ENCODE measurements at places on chromosomes 6 and 20.

- DNase-seq = no peak
These were observed 47.3 kb upstream of the LRFN2 start for GRCh38 chr6:40634429-40634828.

DNA sequence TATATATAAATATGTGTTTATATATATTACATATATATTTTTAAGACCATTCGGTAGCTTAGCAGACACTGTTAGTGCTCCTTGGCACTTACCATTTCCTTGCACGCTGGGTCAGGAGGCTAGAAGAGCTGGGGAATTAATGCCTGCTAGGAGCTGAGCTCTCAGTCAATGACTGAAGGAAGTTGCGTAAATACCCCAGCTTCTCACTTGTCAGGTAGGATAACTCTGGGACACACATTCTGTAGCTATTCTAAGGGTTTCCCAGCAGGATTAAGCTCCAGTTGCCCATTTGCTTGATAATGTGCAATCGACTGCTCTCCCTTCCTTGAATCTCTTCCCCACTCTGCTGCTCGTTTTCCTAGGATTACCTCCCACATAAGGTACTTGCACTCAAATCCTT, 15.7 kb upstream of the DNAAF9 start:
- no peak for DNase-seq

- DNase-seq = no peak
These were observed 343.9 kb downstream of the SOX4 start for GRCh38 chr6:21937466-21937865.

GRCh38 chr6:168009331-168009730, 11.9 kb downstream of the KIF25 start:
- no peak for DNase-seq

DNA sequence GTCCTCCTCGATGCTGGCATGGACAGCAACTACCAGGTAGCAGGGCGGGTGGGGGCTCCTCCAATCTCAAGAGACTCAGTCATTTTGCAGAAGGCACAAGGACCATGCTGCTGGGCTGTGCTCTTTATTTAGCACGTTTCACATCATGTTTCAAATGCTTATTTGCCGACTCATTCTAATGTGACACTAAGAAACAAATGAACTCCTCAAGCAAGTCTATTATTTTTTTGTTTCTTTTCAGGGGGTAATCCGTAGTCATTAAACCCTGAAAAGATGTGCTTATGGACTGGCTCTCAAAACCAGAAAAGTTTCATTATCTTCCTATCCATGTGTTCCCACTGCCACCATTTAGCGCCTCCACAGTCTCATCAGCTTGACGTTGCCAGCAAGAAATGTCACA, 92.9 kb downstream of the ANKS1A start:
- DNase-seq = no peak

GRCh38 chr6:160801418-160801817, 99.4 kb downstream of the PLG start:
- DNase-seq = no peak

- no peak for DNase-seq
These were observed 79.3 kb upstream of the NAA20 start for GRCh38 chr20:19937651-19938420.

DNA sequence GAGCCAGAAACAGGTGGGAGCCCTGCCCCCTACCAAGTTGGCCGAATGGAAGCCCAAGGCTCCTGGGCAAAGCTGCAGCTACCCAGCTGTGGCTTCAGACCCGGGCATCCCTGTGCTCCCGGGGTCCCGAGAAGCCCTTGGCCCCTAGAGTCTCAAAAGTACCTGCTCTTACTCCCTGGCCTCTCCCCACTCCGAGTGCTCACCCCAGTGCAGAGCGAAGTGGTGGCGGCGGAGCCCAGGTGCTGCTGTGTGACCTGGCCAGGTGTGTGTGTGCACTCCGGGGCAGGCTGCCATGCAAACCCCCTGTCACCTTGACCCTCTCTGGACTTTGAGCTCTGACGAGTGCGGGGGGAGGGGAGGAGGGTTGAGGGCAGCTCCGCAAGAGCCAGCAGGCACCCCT, 493.8 kb upstream of the MANEA start:
- DNase-seq = no peak

DNA sequence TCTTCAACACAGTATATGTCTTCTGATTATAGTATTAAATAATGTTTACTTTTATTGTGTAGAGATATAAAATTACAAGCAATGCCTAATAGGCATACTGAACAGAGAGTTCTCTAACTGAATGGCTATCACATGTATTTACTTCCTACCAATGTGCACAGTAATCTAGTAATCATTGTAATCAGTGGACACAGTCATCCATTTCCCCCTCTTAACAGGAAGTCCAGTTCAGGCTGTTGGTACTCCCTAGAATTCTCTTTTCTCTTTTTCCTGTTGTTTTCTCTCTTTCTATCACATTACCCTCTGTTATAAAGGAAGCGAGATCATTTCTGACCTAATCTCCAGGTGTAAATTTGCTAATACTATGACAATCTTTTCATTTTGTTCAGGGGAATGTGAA, 172.5 kb downstream of the HTR1B start:
- DNase-seq = no peak

- DNase-seq = no peak
These were observed 506.7 kb downstream of the KIF16B start for GRCh38 chr20:16066571-16066970.

DNA sequence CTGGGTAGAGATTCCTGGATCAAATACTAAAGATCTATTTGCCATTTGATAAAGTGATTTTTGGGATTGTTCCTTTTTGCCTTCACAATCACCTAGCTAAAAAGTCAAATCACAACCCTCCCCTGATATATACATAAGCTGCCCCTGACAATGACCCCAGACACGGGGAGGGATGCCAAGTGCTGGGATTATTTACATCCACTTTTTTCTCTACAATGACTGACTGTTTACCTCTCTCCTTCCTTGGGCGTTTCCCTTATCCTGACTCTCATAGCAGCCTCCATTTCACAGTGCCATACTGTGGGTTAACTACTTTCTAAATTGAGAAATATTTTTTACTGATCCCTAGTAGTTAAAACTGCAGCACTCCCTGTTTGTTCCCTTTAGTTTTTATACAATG, 150.8 kb upstream of the TMEM170B start:
- no peak for DNase-seq

DNA sequence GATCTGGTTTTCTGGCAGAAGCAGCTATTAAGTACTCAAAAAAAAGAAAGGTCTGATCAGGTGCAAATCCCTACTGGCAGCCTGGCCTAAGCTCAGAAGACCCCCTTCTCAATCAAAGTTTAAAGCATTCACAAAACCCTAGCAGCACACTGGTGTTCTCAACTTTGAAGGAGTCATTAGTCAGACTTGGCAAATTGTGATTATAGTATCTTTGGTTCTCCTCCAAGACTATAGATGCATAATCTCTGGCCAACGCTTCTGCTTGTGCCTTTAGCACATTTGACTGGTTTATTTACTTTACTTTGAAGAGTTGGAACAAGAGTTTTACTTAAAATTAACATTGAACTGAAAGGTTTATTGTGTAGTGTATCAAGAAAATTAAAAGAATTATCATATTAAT, 248.9 kb downstream of the PTPRK start:
- DNase-seq = no peak

DNA sequence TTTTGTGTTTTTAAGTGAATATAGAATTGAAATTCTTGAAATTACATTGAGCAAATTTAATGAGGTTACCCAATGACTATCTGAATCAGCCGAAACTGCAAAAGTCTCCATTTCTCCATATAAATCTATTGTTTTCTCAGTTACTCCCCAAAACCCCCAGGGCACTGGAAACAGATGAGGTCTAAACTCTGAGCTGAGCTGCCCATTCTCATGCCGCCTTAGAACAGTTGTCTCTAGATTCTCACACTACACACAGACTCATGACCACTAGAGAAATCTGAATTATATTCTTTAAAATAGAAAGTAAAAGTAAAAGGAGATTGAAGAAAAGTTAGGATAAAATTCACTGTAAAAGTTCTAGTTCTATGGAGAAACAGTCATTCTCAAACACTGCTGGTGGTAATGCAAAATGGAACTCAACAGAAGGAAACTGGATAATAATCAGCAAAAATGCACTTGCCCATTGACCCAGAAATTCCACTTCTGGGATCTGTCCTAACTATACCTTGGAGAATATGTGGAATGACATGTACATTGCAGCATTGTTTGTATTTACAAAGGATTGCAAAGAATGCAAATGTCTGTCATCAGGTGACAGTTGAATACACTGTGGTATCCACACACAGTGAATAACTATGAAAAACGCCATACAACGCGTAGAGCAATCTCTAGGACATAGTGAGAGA, 125.5 kb downstream of the IPCEF1 start:
- no peak for DNase-seq

DNA sequence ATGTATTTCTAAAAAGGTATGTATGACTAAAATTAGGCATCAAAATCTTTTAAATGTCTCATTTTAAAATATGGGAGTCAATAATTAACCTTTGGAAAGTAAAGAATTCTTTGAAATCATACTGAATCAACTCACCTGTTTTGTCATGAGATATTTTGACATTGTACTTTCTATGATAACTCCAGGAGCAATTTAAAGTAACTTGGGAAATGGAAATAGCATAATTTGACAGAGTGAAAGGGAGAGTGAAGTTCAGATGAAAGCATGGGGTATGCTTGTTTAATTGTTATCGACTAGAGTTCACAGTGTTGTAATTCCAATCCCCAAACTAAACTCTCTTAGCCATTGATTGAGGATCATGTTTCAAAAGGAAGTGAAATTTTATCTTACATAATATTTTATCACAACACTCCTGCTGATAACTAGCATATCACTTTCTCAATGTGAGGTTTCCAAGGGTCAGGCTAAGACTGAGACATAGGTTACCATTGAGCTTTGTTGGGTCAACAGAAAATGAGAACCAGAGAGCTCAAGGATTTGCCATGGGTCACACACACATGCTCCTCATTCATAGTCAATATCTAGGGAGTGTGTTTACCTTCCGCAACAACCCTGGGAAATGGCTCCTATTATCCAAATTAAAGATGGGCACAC, 2.3 kb downstream of the GSTA1 start:
- no peak for DNase-seq

GRCh38 chr6:152952045-152952444, 30.8 kb downstream of the FBXO5 start:
- no peak for DNase-seq

DNA sequence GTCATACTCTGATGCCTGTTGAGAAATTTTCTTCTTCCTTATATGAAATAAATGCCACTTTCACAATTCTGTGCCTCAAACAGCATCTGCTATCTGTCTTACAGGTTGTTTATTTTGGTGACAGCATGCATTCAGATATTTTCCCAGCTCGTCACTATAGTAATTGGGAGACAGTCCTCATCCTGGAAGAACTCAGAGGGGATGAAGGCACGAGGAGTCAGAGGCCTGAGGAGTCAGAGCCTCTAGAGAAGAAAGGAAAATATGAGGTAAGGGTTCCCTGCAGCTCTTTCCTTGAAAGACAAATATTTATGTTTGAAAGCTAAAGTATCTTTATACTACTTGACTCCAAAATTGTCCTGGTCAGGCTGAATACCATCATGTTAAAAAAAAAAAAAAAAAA, 15.8 kb downstream of the TSPYL4 start:
- no peak for DNase-seq

DNA sequence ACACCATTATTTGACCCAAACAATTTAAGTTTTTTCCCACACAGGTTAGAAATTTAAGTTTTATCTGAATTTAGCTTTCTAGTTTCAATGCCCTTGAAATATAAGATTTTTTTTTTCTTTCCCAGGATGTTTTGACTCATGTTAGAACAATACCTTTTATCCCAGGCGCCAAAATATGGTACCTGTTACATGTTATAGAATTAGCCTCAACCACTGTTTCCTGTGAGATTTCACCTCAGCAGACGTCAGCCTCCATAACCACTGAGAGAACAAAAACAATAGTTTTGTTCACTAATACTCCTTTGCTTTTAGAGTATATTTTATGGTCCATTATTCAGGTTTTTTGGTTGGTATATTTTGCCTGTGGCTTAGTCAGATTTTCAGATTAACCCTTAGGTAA, 302.9 kb downstream of the CDKAL1 start:
- no peak for DNase-seq

DNA sequence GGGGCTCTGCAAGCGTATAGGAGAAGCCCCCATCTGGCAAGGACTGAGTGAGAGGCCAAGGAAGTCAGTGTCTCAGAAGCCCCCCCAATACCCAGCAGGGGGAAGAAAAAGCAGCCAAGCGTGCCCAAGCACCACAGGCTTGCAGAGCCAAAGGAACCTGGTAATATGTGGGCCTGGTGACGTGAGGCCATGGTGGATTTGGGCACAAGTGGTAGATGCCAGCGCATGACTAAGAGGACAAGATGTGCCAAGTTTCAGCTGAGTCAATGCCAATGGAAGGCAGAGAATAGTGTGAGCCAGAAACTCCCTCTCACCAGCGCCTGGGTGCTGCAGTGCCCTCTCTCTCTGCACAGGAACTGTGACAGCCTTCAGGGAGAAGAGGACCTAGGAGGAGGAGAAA, 110.0 kb downstream of the QRSL1 start:
- no peak for DNase-seq
